ENCODE measurements at places on chromosomes 11 and 22.
A peak's percentile ranks its signal among the peaks of the same experiment; 100 is the strongest.

GRCh38 chr22:31134688-31135087 is 5.6 kb downstream of the PLA2G3 start:
- DNase-seq, result no peak

DNA sequence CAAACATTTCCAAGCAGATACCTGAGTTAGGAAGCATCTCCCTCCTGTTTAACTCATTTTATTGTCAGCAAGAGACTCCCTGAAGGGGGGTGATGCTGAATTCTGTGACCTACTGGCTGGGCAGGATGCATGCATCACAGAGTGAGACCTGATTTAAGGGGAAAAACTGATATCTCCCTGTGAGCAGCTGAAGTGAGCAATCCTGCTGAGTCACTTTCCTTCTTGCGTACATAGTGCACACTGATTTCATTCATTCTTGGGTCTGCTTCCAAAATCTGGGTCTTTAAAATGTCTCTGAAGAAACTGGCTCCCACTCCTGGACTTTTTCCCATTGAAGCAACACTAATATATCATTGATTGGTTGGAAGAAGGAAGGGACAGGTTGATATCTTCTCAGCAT is 23.3 kb downstream of the P4HA3 start:
- no peak for DNase-seq

GRCh38 chr11:2452321-2453012 is 7.7 kb downstream of the KCNQ1 start:
- no peak for DNase-seq

- DNase-seq, result no peak
Observed at GRCh38 chr11:66974724-66975404, at the start of gene C11orf86. C11orf86 (plus strand) TSS chr11:66975304; CDS start chr11:66975363, 59 bp downstream.

DNA sequence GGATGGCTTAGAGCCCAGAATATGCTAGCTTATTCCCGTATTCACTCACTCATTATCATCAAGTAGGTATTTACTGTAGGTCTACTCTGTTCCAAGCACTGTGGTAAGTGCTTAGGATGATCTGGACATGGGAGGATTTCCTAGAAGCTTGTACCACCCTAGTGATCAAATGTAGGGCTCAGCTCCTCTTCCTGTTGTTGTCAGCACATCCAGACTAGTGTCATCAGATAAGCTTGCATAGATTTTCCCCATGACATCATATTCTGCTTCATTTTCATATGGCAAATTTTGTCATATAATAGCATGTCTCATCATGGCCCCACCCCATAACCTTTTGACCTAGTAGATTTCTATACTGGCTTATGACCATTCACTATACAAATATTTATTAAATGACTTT is 19.3 kb upstream of the NUCB2 start:
- DNase-seq, result no peak

DNA sequence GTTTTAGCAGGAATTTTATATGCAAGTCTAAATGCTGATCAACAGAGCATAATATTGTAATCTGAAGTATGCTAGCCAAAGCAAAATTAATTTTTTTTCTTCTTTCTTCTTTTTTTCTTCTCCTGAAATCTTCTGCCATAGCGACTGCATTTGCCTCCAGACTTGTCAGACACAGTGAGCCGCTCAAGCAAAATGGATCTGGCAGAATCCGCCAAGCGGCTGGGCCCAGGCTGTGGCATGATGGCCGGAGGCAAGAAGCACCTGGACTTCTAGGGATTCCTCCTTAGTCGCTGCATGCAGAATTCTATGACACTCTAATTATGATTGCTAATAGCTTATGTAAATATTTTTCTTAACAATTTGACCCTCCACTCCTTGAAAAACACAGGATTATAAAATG is 27.9 kb downstream of the PAX6 start:
- DNase-seq, result no peak

GRCh38 chr11:34671117-34671516 is 50.2 kb downstream of the EHF start:
- DNase-seq, result no peak

GRCh38 chr11:13963169-13963948 is 836 bp downstream of the SPON1 start:
- no peak for DNase-seq

DNA sequence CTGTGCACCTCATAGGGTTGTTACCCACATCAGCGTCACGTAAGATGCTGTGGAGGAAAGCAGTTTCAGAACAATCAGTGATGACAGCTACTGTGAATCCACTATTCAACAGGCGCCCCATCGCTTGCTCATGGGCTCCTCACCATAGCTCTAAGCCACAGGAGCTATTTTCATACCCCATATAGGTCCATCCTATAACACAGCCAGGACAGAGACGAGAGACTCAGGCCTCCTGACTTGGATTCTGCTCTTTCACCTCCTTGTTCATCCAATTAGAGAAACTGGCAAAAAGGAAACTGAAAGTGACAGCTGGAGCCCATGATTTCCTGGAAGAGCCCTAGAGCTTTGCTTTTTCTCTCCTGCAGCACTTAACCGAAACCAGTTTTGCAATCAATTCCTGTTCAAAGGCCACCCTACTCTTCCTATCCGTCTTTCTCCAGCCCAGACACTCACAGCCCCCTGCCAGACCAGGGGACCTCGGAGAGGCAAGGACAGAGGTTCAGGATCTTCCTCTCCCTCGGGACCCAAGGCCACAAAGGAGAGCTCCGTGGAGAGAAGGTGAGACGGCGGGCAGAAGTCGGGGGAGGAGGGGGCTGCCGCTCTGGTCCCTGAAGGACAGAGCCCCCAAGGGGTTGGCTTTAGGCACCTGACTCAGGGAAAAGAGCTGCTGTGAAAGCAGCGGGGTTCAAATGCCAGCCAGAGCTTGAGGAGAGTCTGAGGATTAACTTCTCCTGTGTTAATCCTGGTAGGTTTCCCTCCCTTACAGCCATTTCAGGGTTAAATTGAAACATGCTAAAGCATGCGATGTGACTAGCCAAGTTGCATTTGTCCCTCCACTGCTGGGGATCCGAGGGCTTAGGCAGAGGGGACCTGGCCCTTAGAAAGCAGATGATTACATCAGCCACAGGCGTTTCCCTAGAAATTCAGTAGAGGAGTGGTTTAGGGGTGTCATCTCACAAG is at the start of gene APOL6:
Gene APOL6 (plus strand): TSS at position 381 of the 960 bp plus-strand sequence. CDS start 7,980 bp downstream, outside the sequence.
- DNase-seq, result peak; percentile 58

DNA sequence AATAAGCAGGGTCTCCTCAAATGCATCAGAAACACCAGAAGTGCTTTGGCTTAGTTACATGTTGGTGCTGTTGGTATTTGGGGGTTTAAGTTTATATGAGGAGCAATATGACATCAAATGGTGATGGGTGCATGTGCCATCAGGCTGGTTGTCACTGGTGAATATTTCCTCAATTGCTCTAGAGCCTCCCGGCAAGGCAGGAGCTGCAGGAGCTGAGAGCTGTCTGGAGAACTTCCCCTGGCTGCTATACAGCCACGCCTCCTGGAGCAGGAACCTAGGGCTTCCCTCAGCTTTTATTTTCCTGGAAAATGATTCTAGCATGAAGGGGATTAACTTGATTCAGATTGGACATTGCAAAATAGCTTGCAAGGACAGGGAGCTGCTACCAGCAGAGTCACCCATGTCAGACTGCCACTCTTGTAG is 15.8 kb downstream of the IGLL5 start:
- no peak for DNase-seq

- DNase-seq, result no peak
Observed at GRCh38 chr22:44571566-44572413, 73.8 kb upstream of the RTL6 start.

DNA sequence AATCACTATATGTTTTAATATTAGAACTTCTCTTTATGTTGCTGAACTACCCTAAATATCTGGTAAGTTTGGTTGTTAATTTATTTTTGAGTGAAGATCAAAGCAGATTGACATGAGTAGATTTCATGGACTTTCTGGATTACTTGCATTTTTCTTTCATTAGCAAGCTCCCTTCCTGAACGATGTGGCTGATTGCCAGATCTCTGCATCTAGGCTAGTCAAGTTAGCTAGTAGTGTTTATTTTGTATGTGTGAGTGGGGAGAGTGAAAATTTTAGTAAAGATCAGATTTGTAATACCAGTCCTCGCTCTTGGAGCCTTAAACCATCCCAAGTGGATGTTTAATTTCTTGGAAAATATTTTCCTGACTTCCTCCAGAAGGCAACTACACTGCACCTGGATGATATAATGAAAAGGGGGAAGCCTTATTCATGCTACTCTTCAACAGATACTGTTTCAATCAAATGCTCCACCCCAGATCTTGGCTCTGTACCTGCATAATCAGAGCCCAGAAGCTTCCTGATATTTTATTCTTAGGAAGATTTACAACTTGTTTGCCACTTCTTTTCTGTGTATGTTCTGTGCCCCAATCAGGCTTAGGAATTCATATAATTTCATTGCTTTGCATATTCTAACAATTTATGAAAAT is 143.2 kb upstream of the GRIA4 start:
- no peak for DNase-seq

GRCh38 chr11:18705651-18706281 is 7.2 kb downstream of the TMEM86A start:
- DNase-seq, result no peak

- no peak for DNase-seq
Observed at GRCh38 chr11:68399916-68400315, 60.6 kb upstream of the PPP6R3 start.

GRCh38 chr11:86274503-86274902 is 27.5 kb upstream of the HIKESHI start:
- DNase-seq, result no peak

GRCh38 chr11:103484545-103484944 is 375.3 kb downstream of the DYNC2H1 start:
- no peak for DNase-seq

DNA sequence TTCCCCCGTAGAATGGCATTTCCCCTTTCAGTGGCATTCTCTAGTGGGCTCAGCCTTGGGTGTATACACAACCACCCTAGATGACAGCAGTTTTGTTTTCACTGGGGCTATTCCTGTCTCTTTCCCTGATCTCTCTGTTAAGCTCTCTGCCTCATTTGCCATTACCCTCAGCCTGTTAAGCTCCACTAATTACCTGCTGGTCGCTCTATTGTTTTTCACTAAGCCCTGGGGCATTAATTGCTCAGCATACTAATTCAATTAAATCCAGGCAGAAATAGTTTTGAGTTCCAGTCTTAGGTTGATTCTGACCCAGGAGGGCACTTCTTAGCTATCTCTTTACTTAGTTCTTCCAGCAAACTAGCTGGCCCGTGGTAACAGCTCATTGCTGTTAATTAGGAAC is 80.0 kb downstream of the BRD1 start:
- no peak for DNase-seq

- peak; percentile 75 for DNase-seq
Observed at GRCh38 chr22:19179497-19180048, 1.0 kb upstream of the SLC25A1 start.

GRCh38 chr11:66800720-66801428 is 42.4 kb upstream of the RCE1 start:
- DNase-seq, result no peak

- DNase-seq, result peak; percentile 82
Observed at GRCh38 chr22:30426388-30427353, 1.1 kb downstream of the MTFP1 start.

DNA sequence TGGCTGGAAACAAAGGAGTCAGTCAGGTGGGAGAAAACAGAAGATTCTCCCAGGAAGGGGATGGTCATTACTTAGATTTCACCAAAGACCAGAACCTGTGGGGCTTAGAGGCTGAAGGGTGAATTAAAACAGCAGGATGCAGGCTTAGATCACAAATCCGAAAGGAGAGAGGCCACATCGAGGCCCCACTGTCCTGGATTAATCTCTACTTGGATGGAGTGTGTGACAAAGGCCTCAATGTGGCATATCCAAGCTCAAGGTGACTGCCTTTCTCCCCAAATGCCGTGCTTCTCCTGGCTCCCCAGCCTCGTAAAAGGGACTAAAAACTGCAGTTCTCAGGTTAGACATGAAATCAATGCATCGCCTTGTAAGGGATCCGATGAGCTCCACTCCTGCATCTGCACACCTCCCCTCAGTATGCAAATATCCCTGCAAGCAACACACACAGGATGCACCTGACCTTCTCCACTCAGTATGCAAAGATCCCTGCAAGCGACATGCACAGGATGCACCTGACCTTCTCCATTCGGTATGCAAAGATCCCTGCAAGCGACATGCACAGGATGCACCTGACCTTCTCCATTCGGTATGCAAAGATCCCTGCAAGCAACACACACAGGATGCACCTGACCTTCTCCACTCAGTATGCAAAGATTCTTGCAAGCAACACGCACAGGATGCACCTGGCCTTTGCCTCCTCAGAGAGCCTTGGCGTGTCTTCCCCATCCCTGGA is 447.4 kb downstream of the BRD1 start:
- no peak for DNase-seq

DNA sequence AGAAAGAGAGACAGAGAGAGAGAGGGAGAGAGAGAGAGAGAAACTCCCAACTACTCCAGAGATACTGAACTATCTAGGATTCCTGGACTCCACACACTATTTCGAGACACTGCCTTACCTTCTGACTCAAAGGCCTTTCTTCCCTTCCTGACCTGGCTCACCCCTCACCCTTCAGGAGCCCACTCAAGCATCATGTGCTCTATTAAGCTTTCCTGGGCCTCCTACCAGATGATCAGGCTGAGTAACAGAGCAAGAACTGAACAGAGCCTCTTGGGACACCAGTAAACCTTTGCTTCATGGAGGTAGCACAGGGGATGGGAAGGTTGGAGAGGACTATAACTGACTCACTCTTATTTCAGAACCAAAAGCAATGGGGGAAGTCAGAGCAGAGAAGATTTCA is 31.4 kb downstream of the PLEKHA7 start:
- no peak for DNase-seq

- DNase-seq, result peak; percentile 35
Observed at GRCh38 chr11:6604081-6604626, 580 bp downstream of the ILK start.

GRCh38 chr22:19082101-19082500 is 40.1 kb downstream of the DGCR2 start:
- DNase-seq, result no peak

DNA sequence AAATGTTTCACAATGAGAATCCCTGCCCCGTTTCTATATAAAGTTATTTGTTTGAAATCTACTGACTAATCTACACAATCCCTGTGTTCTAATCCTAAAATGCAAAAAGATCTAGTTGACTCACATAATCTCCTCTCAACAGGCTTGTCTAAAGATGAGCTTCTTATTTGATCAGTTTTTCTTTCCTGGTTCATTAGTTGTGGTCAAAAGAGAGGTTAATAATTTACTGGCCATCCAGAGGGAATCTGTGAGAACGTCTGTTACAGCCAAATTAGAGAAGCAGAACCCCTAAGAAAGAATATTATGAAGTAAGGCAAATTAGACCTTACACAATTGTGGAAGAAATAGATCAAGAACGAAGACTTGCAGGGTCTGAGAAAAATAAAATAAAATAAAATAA is 173.7 kb upstream of the ANO3 start:
- DNase-seq, result no peak

DNA sequence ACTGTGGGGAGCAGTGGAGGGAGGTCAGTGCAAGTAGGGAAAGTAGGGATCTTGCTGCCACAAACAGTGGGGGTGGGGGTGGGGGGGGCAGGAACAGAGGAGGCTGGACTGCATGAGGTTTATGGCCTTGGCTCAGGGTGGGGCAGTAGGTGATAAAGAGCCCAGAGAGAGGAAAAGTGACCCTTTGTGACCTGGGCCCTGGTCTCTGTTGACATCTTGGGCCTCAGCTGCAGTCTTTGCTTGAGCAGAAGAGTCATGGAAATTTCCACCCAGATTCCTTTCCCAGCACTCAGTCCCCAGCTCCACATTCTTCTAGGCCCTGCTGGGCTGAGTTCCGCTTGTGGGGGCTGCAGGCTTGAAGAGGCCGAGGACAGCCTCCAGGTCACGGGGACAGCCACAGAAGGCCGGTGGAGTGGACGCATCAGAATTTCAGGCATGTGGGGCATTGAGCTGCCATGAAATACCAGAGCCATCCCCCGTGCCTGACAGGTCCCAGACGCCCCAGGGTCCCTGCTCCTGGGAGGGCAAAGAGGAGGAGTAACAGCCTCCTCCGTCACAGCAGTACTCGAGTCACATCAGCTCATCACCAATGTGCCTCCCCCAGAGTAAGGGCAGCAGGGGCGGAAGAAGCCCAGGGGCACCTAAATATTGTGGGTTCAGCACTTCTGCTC is 9.7 kb upstream of the MALAT1 start:
- DNase-seq, result no peak
